ENCODE measurements at places on chromosomes 7 and 10.

DNA sequence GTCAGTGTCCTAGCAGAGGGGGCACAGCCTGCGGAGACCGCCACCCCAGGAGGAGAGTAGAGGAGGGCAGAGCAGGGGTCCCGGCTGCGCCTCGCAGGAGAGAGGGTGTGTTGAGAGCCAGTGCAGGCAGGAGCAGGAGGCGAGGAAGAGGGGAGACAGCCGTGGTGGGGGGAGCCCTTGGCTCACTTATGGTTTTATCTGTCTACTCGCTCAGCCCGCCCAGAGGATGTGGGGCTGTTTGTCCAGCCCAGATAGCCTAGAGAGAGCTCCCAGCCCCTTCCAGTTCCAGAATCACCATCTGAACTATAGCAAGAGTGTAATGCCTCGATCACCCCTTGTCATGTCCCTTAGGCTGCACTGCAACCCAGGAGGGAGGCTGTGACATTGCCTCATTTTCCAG is 26.6 kb downstream of the SLC29A3 start:
- no peak for DNase-seq

DNA sequence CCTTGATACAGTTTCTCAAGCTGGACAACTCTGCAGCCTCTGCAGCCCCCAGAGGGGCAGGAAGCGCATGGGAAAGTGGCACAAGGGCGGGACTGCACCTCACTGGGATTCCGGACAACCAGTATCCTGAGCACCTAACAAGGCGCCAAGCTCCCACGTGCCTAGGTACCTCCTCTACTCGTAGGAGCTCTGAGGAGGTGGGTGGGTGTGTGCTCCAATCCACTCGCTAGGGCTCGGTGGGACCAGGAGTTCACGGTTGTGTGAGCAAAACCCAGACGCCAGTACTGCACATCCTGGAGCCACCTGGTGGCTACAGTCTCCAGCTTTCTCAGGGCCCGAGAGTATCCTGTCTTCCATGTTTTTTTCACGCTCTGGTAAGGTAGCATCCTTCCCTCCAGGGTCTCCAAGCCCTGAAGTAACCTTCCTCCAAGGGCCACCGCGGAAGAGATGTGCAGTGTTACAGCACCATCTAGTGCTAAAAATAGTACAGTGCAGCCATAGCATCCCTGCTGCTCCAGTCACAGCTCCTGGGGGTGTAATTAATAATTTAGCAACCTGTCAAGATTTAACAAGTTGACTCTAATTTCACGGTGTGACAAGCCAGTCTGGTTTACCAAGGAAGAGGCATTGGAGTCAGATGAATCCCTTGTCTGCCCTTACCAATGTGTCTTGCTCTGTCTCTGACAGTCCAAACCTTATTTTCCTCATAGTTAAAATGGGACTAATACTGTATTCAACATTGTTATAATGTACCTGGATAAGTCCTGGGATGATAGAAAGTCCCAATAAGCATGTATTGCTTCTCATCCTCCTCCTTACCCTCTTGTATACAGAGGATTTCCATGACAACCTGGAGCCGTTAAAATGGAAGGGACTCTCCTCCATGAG is 70.4 kb downstream of the HERPUD2 start:
- peak; percentile 7 for DNase-seq

GRCh38 chr10:72328045-72328828 is 26.5 kb downstream of the DNAJB12 start:
- DNase-seq, result peak; percentile 56

DNA sequence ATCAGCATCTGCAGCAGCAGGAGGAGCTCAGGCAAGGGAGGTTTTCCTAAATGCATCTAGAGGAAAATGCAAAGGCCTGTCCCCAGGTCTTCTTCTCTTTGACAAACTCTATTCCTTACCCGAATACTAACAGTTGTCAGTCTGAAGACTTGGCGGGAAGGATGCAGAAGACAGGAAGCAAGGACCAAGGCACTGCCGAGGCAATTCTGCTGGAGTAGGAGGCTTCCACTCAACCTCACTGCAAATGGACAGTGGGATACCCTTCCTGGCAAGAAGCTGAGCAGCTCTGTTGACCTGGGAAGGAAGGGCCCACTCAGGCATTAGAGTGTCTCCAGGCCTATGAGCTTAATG is 373.0 kb downstream of the CCSER2 start:
- no peak for DNase-seq

- DNase-seq, result no peak
Observed at GRCh38 chr10:111360260-111360925, 283.6 kb downstream of the ADRA2A start.

- no peak for DNase-seq
Observed at GRCh38 chr10:99775850-99776249, 6.6 kb upstream of the ABCC2 start.

DNA sequence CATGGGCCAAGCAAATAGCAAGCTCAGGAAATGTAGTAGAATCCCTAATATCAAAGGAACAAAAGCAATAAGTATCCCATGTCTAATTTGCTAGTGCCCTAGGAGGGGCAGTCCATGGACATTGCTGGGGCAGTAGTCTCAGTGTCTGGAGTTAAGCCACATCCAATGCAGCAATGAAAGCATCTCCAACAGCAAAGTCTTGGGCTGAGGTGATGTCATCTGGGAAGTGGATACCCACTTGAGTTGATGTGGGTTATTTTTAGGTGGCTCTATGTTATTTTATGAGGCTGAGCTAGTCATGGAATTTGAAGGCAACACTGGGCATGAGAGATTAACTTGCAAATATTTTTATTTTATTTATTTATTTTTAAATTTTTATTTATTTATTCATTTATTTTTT is 540.0 kb downstream of the ETV1 start:
- no peak for DNase-seq

DNA sequence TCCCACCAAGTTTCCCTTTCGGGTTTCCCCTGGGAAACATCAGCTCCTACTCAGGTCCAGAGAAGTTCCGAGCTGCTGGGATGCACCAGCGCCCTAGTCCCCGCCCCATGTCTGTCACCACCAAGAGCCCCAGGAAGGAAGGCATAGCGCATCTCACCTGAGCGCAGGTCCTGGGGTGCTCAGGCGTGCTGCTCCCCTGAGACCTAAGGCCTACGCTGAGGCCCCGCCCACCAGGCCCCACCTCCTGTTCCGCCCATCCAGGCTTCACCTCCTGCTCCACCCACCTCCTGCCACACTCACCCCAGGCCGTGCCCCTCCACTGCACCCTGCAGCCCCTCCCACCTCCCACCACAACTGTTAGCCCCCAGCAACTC is 1.2 kb upstream of the TFR2 start:
- DNase-seq, result no peak

DNA sequence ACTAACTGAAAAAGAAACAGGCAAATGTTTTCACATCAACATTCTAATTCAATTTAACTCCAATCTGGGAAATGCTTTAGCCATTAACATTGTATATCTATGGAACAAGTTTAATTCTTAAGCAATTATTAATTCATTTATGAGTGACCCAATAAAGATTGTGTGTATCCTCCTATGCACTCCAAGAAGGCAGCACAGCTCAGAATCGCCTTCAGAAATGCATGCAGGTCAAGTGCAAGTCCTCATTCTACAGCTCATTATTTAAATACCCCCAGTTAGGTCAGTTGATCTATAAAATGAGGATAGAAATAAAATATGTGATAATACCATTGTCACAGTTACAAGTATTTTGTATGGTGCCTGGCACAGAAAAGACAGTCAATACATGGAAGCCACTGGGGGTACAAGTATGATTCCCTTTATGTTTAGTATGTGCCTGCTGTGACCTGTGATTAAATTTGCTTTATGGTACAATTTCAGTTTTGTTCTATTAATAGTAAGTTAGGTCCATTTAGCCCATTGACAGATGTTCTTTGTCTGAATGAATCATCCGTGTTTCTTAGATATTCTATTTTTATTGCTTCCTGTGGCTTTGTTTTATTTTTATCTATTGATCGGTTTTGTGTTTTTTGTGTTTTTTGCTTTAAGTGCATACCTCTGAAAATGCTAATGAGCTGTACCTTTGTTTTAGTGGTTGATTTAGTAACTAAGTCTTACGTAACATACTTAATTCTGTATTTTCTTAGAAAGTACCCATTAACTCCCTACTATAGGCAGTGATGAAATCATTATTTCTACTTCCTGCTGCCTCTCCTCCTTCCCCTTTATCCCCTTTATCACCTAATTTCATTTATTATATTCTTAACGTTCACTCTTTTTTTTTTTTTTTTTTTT is 42.8 kb downstream of the CPXM2 start:
- no peak for DNase-seq

DNA sequence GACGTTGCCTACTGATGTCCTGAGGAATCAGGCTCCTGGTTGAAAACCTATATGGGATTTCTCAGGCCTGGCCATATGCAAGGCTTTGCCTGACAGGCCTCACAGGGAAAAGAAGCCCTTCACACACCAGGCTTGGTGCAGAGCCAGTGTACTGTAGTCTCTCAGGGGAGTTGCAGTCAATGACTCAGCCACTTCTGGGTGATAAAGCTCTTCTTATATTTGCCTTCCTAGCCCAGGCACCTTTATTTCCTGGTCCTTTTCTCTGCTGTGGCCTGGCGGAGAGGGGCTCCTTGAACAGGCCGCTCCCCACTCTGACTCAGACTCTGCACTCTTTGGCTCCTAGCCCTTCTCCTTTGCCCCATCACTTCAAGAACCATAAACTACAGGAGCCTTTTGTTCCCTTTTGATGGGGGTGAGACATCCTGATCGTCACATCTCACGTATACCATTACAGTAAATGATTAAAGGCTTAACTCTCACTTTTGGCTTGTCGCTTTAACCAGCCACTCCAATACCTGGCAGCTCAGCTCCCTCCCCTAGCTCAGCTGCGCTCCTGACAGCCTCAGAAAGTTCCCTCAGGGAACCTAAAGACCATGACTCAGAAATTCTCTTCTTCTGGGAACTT is 33.5 kb downstream of the DPY19L1 start:
- no peak for DNase-seq

GRCh38 chr7:2932402-2933251 is 88.5 kb upstream of the GNA12 start:
- DNase-seq, result no peak

GRCh38 chr10:17457083-17457482 is 2.7 kb upstream of the ST8SIA6 start:
- no peak for DNase-seq

GRCh38 chr7:6238309-6238925 is 34.0 kb downstream of the CYTH3 start:
- no peak for DNase-seq

DNA sequence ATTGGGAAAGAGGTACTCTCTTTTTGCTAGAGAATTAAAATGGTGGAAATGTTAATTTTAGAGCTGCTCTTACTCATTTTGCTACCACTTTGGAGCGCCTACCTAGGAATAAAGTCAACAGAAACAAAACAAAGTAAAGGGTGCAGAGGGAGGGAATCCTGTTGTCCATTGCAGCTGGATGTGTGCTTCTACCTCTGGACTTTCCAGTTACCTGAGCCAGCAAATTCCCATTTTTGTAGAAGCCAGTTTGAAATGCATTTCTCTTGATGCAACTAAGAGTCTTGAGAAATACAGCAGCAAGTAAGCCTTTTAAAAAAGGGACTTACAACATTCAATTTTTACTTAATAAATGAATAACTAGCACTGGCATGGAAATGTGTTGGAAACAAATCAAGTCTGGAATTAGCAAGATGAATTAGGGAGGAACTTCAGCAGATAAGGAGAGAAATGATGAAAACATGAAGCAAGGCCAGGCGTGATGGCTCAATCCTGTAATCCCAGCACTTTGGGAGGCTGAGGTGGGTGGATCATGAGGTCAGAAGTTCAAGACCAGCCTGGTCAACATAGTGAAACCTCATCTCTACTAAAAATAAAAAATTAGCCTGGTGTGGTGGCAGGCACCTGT is 113.5 kb upstream of the CTTNBP2 start:
- no peak for DNase-seq

GRCh38 chr10:15123749-15124184 is 26.6 kb downstream of the RPP38 start:
- DNase-seq, result no peak
